Jurkat, Clone E6-1 (cell line): ENCODE measurements at places on chromosomes 3 and 15.

DNA sequence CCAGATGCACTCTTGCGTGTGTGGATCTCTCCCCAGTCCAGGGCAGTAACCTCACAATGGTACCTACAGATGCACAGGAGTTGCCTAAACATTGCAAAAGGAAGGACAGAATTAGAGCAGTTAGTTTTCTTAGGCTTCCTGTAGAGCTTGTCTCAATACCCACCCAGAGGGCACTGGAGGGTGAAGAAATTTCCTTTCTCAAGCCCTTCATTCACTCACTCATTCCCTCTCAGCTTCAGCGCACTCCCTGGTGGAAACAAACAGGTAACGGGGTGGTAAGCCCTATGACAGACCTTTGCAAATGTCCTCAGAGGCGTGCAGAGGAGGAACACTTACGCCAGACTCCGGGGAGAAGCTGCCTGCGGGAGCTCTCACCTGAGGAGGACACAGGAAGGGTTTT, 267.4 kb upstream of the HES1 start:
- DNase-seq = no peak

DNA sequence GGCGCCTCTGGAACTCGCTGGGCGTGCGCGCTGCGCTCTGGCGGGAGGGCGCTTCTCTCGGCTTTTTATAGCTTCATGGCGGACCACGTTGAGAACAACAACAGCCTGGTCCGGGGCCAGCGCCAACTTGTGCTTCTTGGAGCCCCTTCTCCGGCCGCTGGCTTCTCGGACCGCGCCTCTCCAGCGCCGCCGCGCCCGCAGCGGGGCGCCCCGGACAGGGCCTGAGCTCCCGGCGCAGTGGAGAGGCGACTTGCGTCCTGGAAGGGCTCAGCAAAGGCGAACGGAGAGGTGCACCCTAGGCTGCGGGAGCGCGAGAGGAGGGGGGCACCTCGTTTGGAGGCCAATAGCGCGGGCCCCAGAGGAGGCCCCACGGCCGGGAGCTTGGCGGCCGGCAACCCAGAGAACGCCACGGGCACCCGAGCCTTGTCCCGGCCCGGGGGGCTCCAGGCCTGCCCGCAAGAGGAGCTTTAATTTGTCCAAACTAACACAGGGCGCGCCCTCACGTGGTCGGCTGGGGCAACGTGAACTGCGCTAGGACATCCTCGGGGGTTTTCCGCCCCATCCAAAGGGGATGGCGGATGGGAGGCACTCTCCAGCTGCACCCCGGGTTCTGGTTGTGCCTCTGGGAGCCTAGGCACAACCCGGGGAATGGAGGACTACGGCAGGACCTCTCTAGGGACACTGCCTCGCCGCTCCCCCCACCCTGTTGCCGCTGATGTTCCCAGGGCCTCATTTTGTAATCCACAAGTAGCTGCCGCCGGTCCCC, 37.8 kb downstream of the HMCES start:
- DNase-seq = peak; percentile 71

DNA sequence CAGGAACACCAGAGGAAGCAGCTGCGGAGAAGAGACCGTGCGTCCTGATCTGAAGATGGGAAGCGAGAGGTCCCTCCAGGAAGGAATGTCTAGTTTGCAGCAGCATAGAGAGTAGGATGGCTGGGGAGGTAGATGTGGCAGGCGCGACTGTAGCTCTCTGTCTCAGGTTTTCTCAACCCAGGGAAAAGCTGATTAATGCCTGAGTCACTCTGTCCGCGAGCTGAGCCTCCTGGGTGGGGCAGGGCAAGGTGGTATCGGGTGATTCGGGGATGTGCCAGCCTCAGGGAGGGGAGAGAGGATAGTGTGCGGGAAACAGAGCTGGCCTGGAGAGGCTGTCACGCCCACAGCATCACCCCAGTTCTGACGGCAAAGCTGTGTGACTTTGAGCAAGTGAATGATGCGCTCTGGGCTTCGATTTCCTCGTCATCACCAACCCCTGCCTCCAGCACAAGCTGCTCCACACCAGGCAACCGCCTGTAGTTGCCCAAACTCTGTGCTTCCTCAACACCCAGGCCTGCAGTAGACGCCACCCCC, 28.4 kb downstream of the CPN2 start:
- no peak for DNase-seq

DNA sequence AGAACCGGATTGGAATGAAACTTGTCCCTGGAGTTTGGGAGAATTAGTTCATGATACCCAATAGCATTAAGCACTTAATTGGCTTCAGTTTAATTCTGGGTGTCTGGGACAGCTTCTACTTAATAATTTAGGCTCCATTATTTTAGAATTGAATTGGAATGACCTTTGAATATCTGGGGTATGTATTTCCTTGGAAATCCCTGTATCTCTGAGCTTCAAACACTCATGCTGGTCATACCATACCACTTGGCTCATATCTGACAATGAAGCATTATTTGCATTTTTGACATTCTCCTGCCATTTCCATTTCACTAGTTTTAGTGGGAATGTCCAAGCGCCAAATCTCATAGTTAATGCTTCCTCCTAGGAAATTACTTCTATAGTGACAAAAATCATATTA, 393.1 kb downstream of the DIPK2A start:
- DNase-seq = no peak

DNA sequence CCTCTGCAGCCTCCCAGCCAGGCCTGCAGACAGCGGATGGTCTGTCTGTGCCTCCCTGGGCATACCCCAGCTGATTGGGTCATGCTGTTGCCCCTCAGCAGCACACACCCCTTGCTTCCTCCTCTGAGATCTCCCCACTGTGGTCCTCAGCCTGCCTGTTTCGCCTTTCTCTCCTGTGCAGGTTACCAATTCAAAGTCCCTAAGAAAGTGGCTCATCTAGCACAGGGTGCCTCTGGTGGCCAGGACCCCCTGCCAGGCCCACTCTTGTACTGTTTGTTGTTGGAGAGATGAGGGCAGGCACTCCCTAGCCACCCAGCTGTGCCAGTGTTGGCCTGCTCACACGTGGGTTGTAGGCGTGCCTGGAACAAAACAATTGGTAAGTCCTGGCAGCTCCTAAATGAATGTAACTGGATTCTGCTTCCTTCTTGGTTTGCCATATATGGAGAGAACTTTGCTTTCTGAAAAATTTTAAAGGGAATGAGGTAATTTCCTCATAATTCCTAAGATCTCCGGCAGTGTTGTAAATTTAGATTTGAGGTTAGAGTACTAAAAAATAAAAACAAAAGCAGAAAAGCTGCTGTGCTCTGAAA, 213.2 kb upstream of the IL12A start:
- DNase-seq = no peak

DNA sequence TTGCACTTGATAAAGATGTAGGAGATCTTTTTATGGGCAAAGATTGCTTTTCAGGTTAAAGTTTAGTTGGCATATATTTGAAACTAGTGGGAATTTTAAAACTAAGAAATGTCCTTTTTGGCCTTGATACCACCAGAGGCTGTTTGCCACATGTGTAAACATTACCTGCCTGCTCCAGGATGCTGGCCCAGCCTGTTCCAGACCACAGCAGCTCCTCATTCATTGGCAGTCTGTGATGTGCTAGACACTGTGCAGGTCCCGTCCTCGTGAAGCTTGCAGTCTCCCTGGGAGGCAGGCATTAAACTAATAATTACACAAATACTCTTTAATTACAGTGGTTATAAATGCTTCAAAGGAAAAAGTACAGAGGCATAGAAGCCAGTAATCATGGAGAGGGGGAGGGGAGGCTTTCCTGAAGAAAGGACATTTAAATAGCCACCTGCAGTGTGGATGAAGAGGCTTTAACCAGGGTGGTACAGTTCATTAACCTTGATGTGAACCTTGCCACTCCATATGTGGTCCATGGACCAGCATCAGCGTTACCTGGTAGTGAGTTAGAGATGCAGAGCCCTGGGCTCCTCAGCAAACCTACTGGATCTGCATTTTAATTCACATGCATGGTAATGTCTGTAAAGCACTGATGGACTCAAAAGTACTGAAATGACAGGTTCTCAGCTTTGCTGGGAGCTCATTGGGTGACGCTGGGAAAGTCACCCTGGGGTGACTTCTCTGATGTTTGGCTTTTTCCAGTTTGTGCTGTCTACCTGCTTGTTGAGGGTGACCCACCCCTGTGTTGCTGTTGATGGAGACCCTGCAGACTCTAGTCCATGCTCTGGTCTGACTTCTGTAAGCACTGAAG, 5.3 kb downstream of the ZNF710 start:
- no peak for DNase-seq

- DNase-seq = no peak
Observed at GRCh38 chr3:173411375-173411973, 13.9 kb downstream of the NLGN1 start.

DNA sequence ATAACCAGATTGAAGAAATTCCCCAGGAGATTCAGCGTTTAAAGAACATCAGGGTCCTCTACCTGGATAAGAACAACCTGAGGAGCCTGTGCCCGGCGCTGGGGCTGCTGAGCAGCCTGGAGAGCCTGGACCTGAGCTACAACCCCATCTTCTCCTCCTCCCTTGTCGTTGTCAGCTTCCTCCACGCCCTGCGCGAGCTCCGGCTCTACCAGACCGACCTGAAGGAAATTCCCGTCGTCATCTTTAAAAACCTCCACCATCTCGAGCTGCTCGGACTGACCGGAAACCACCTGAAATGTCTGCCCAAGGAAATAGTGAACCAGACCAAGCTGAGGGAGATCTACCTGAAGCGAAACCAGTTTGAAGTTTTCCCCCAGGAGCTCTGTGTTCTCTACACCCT, 9.4 kb upstream of the LRRC34 start:
- DNase-seq = no peak

- no peak for DNase-seq
Observed at GRCh38 chr15:28897861-28898585, 12.2 kb downstream of the APBA2 start.

DNA sequence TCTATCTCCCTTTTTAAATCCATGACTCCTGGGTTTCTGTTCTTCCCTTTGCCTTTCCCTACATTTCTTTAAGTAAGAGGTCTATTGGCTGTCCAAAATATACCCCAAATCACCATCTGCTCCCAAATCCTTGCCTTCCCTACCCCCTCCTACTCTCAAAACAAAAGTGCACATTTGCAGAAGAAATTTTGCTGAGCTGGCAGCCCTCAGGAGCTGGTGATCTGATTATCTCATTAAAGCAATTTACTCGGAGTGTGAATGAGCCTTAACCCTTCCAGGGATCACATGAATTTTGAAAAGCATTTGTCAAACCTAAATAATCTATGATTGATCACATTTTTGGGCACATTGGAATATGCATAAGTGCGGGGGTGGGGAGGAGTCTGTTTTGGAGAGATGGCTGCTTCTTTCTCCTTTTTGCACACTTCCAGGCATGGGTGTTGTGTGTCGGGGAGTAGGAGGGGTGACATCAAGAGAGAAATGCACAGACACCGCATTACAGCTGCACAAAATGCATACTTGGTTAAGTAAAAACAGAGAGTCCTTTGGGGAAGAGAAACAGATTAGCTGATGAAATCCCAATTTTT, 892.6 kb downstream of the TUSC7 start:
- no peak for DNase-seq
